ENCODE measurements at places on chromosomes 4 and X.
A peak's percentile ranks its signal among the peaks of the same experiment; 100 is the strongest.

DNA sequence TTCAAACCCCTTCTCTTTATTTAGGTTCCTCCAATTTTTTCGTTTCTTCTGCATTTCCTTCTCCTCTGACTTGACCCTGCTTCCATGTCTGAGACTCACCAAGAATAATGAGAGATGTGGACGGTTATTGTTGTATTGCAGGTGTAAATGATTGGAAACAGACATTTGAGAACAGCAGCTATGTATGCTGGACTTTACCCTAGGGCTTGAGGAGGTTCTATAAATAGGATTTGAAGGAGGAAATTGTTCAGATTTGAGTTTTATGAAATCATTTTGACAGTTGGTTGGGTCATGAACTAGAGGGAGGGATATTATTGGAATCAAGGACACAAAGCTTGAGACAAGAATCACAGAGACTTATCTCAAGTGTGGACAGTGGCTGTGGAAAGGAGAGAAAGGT lies 614.6 kb upstream of the CPEB2 start:
- no peak for DNase-seq

DNA sequence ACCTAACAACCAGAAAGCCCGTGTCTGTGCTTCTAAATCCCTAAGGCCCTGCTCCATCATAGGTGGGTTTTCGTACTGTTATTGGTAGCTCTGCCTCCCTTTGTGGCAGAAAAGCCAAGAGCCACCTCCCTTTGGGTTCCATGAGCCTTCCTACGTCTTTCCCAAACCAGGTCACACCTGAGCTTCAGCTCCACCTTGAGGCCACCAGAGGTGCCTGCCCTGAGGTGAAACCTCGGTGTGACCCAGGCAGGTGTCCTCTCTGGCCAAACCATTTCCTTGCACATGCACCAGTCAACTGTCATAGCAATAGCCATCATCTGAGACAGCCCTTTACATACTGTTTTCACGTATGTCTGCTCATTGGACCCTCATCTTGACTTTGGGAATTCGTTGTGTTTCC lies 188.0 kb upstream of the RBPJ start:
- no peak for DNase-seq

GRCh38 chr4:183443655-183444213 lies 702 bp upstream of the CDKN2AIP start:
- peak; percentile 36 for DNase-seq

DNA sequence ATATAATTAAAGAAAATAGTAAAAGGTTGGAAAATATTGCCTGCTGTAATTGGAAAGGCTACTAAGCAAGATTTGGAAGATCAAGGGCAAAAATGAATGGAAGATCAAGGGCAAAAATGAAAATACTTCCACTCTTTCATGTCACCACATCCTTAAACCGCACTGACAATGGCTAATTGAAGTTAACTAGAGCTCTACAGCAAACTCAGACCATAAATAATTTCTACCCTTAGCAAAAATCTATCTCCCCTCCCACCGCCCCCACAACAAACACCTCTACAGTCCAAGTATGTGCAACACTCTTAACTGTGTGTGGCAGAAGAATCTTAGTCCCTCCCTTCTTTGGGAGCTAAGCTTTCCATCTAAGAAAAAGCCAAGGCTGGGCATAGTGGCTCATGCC lies 27.1 kb downstream of the ATP11C start:
- no peak for DNase-seq

DNA sequence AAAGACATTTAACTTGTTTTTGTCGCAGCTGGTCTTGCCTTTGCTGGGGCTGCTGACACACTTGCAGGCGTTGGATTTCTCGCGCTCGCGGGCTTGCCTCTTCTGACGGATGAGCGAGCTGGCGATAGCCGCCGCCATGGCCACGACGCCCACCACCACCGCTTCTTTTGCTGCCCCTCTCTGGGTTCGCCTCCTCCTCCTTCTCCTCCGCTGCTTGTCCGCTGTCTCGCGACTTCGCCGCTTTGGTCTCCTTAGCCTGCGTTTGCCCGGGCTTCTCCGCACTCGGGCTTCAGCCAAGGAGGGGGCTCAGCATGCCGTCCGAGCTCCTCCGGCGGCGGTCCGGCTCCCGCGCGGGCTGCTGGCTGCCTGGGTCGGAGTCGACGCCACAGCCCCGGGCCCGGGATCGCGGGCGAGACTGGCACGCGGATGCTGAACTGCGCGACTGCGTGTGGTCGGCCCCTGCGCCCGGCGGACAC lies 613 bp downstream of the FGF13 start:
- DNase-seq, result no peak

GRCh38 chrX:15549189-15550012 lies 48.8 kb downstream of the BMX start:
- no peak for DNase-seq

DNA sequence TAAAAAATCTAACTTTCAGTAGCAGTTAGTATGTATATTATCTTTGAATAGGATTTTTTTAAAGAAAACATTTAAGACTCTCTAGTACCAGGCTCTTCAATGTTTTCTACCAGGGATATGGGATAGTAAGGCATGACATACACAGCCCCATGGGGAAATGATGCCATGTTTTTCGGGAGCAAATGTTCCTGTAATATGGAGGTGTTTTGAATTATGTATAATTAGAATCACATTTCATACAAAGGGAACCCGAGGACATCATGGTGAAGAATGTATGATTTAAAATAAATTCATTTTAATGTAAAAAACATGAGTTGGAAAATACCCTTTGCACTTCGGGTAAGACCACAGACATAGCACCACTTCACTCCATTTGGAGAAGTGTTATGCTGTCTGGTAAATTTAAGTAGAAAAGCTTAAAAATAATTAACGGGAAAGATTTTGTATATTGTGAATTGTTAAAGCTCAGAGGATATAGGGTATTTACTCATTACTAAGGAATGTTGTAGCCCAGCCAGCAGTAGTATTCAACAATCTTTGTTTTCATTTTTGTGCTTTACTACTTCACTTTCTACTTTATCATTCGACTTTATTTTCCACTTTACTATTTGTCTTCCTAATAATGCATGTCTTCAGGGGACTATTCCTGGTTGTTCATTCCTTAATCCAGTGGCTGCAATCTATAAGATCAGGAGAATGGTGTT lies 2050.7 kb downstream of the ARAP2 start:
- no peak for DNase-seq

- DNase-seq, result no peak
Measured at GRCh38 chrX:10813761-10814160, 193.4 kb upstream of the MID1 start.

DNA sequence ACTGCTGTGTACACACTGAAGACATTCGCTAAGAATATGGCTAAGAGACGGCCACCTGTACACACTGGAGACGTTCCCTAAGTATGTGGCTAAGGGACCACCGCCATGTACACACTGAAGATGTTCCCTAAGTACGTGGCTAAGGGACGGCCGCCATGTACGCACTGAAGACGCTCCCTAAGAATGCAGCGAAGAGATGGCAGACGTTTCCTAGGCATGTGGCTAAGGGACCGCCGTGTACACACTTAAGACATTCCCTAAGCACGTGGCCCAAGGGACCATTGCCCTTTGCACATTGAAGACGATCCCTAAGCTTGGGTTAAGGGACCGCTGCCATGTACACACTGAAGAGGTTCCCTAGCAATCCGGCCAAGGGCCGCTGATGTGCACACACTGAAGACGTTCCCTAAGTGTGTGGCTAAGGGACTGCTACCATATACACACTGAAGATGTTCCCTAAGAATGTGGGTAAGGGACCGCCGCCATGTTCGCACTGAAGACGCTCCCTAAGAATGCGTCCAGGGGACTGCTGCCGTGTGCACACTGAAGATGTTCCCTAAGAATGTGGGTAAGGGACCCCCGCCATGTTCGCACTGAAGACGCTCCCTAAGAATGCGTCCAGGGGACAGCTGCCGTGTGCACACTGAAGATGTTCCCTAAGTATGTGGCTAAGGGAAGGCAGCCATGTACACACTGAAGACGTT lies 36.7 kb downstream of the DHRSX start:
- DNase-seq, result no peak

GRCh38 chr4:70901607-70901983 lies 574 bp upstream of the MOB1B start:
- DNase-seq, result no peak

- DNase-seq, result no peak
Measured at GRCh38 chrX:55260806-55261205, 3.9 kb downstream of the PAGE3 start.

DNA sequence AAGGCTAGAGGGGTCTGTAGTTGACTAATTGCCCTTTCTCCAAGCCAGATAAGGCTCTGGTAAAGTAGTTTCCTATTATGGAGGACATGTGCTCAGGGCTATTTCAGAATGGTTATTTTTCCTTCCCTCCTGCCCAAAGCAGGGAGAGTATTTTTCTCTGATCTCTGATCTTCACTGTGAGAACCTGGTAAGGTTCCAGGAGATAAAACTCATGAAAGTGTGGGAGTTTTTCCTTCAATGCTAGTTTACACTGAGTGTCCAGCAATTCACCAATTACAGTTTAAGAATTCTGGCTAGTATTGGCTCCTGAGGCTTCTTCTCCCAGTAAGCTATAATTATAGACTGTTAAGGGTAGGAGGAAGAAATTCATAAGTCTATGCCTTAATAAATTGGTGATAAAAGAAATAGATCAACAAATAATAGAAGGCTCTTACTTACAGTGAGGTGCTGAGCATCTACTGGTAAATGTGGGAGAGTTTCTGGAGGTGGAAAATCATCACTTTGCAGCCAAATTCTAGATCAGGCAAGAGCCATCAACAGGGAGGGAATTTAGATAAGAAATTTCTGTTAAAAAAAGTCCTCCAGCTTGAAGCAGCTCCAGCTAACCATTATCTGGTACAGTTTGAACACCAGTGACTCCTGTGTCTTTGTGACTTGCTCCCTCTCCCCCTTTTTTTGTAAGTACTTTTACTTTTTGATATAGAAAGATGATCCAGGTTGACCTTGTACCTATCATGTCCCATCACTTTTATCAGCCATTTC lies 30.9 kb downstream of the CASP6 start:
- no peak for DNase-seq

GRCh38 chrX:17768997-17769396 lies 31.7 kb downstream of the SCML1 start:
- no peak for DNase-seq

DNA sequence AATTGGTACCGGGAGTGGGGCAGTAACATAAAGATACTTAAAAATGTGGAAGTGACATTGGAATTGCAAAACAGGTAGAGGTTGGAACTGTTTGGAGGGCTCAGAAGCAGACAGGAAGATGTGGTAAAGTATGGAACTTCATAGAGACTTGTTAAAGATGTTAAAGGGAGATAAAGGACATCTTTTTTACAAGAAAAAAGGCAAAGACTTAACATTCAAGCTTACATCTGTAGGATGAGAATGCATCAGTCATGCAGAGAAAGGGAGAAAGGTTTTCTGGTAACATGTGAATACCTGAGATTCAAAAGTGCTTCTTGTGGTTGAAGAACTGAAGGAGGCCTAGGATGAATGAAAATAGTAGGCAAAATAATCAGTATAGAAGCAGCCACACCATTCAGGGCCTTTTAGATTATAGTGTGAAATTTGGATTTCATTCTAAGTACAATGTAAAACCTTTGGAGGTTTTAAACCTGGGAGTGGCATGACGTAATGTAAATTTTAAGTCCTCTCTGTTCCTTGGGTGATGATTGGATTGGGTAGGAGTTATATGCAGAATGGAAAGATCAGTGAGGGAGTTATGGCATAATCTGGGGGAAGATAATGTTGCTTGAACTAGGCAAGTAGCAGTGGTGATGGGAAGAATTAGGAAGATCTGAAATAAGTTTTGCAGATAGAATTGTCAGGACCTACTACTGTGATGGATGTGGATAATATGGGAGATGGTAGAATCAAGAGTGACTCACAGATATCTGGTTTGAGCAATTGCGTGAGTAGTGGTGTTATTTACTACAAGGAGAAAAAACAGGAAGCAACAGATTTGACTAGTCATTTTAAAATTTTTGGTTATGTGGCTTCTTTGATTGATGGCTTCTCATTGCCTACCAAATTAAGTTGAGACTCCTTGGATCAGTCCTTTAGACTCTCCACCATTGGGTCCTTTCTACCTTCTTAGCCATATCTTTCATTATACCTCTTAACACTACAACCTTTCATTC lies 138.7 kb downstream of the VSIG4 start:
- DNase-seq, result no peak

DNA sequence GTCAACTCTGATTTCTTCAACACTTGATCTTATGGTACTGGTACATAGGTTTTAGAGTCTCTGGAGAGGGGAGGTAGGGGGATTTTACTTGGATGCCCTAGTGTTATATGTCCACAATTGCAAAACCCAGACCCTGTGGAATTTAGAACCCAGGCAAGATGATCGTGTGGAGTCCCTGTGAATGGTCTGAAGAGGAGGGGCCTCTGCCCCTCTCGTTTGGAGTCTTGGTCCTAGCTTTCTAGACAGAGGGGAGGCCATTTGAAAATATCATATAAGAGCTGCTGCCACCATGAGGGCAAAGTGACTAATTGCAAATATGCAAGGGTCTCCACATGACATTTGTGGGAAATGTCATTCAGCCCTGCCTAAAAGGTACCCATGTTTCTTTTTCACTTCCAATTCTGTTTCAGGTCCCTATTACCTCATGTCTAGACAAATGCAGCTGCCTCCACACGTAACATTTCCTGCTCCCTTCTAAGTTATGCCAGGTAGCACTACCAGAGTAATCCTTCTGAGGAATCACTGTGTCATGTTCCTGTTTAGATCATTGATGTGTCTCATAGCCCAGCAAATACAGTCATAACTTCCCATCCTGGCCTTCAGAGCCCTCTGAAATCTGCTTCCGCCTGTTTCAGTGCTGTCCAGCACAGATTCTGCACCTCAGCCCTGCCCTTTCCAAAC lies 126.8 kb downstream of the KLHL8 start:
- DNase-seq, result peak; percentile 52

DNA sequence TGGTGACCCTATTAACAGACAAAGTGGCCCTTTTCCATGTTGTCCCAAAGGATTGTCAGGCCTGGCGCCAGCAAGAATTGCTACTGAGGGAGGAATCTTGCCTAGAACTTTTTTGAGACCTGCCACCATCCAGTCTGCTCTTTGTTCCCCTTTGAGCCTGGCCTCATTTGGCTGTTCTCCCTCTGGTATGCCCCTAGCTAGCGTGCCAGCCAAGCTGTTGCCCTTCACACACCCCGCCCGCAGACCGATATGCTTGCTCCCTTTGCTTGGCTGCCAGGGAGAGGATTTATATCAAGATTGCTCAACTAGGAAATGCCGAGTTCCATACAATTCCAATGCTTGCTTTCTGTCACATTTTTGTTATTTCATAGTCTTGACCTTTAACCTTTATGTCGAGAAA lies 24.4 kb downstream of the IGSF1 start:
- DNase-seq, result no peak

DNA sequence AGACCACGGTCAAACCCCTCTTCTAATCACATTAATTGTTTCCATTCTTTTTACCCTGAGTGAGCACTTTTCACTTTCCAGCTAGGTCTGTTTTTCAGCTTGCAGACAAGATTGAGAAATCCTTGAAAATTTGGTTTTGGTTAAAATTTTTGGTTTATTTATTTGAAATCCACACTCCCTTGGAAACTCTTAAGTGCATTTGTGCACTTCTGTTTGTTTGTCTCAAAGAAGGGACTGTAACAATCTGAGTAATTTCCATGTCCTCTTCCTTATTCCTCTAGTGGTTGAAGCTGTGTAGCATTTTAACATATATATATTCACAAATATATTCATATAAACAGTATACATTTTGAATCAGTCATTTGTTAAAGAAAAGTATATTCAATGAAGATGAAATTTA lies 333.3 kb downstream of the ANK2 start:
- no peak for DNase-seq

- DNase-seq, result no peak
Measured at GRCh38 chrX:31423609-31424189, 351.9 kb upstream of the FTHL17 start.

- no peak for DNase-seq
Measured at GRCh38 chr4:81152839-81153713, 61.9 kb downstream of the PRKG2 start.

Data from NCI-H524 (cell line).